Activated naive CD8-positive, alpha-beta T cell treated with anti-CD3 and anti-CD28 coated beads for 36 hours (primary cell): ENCODE measurements at places on chromosomes 2 and 18. TPM values are rescaled to one million over a fixed set of nuclear protein-coding genes. Genes with fewer than 3 reads are reported as not detected.

PROM2 gene
- total RNA-seq, result 0.30 TPM

DSG1 gene
- total RNA-seq, result not detected

GPR39 gene
- not detected for total RNA-seq

KCTD1 gene
- 4.2 TPM for total RNA-seq

DBI gene
- total RNA-seq, result 162 TPM

ANKRD39 gene
- total RNA-seq, result 25.2 TPM

LRATD1 gene
- not detected for total RNA-seq

CD8B2 gene
- 4.4 TPM for total RNA-seq

TDRD15 gene
- total RNA-seq, result not detected

ARID5A gene
- 61.7 TPM for total RNA-seq

CDKL4 gene
- total RNA-seq, result not detected

NOL4 gene
- total RNA-seq, result not detected

PARD3B gene
- total RNA-seq, result 1.1 TPM

EDAR gene
- total RNA-seq, result 0.16 TPM

CPSF3 gene
- total RNA-seq, result 85.6 TPM

XDH gene
- total RNA-seq, result not detected
